T-helper 17 cell (primary cell): ENCODE measurements at places on chromosomes 2 and 18.
A peak's percentile ranks its signal among the peaks of the same experiment; 100 is the strongest.

DNA sequence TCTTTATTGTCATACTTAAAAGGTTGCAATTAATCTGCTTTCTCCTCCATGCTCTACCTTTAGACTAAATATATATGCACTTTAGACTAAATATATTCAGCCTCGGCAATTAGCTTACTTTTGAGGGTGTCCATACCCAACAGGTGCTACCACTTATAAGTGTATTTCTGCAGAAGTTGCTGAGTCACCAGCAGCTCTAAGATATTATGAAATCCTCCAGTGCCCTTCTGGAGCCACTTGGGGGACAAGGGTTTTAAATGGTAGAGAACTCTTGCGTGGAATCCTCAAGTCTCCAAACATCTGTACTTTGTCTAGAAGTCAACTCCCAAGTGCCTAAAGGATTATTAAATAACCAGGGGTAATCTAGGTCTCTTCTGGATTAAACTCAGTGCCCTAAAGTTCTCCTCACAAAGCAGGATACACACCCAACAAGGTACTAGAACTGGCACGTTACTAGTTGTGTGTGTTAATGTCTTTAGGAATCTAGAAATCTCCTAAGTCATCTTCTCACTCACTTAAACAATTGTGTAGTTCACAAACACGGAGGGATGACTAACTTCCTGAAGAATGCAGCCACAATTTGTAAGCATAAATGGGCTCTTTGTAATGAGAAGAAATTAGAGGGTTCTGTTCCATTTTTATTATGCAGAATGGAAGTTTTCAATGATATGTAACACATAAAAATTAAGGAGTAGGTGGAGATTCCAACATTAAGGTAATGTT lies 159.7 kb downstream of the CD226 start:
- no peak for DNase-seq

GRCh38 chr18:23266717-23267446 lies 131.6 kb downstream of the CABLES1 start:
- no peak for DNase-seq

DNA sequence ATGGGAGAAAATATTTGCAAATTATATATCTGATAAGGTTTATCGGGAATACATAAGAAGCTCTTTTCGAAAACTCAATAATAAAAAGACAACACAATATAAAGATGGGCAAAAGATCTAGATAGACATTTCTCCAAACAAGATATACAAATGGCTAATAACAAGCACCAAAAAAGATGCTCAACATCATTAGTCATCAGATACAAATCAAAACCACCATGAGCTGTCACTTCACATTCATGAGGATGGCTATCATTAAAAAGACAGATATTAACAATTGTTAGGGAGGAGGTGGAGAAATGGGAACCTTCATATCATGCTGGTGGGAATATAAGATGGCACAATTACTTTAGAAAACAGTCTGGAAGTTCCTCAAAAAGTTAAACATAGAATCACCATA lies 48.1 kb downstream of the HS1BP3 start:
- no peak for DNase-seq

GRCh38 chr2:219995991-219996765 lies 368.7 kb downstream of the SLC4A3 start:
- no peak for DNase-seq

GRCh38 chr2:7694076-7694985 lies 777.1 kb downstream of the RNF144A start:
- DNase-seq: no peak

- no peak for DNase-seq
These were observed 263.2 kb downstream of the SS18 start for GRCh38 chr18:25827228-25827627.

GRCh38 chr18:46097801-46098615 lies at the start of gene ATP5F1A:
Gene ATP5F1A (minus strand): TSS chr18:46098296. CDS start chr18:46098231, 65 bp downstream.
- DNase-seq: peak; percentile 73
